ENCODE measurements at places on chromosomes 11 and 22.
A peak's percentile ranks its signal among the peaks of the same experiment; 100 is the strongest.

GRCh38 chr22:47061226-47061625 is 298.8 kb downstream of the TBC1D22A start:
- no peak for DNase-seq

- DNase-seq: no peak
Measured at GRCh38 chr11:116357784-116358544, 414.8 kb downstream of the BUD13 start.

DNA sequence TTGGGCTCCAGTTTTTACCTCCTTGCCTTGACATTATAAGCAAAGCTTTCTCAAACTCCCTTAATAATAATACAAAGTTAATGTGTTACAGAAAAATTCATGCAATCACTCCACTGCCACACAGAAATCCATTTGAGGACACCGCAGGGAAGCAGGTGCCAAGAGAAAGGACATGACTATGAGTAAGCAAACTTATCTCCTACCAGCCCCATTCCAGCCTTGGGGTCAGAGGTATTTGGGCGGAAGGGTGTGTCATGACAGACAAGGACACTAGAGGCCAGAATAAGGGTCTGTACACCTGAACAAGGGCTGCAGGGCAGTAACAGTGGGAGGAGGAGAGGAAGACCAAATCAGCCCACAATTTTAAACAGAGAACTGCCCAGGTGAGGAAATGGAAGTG is 5.9 kb downstream of the GNG3 start:
- no peak for DNase-seq

DNA sequence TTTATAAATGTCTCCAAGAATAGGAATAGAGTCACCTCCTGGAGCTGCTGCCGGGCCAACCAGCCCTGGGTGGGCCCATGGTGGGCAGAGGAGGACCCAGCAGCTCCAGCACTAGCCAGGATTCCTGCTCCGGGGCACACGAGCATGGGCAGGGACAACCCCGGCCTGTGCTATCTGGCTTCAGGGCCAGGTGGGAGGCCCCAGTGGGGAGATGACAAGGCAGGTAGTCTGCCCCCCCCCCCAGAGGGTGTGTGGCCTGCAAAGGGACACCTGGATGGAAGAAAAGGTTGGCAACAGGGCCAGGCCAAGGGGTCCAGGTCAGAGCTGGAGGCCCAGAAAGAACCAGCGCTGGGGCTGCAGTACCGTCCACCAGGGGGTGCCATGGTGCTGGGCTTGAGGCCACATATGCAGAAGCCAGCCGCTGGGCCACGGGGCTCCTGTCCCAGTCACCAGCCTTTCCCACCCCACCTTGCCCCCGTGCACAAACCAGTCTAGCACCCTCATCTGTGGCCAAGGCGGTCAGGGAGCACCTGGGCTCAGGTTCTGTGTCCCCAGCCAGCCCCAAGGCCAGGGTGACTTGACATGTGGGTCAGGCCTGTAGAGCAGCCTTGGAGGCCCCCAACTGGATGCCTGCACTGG is 3.4 kb downstream of the TSPAN32 start:
- DNase-seq: peak; percentile 47

DNA sequence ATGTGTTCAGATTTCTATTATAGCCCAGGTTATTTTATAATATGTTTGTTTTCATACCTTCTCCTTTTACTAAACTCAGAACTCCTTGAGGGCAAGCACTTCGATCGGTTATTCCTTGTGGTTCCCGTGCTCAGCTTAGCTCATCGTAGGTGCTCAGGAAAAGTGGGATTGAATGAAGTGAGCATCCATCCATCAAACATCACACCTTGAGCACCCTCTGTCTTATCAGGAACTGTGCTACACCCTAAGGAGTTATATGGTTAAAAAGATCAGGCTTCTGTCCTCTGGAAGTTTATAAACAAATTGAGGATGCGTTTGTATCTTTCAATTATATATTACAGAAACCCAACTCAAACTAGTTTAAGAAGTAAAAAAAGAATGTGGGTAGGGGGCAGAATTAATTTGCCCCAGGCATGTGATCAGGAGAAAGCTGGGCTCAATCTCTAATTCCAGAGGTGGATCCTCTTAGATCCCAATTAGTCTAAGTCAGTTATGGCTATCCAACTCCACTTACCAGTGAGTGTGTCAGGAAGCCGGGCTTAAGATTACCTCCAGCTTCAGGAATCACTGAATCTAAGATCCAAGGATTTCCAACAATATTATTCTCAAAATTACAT is 59.9 kb upstream of the RRAS2 start:
- no peak for DNase-seq

GRCh38 chr11:125075242-125075625 is 12.1 kb downstream of the SLC37A2 start:
- DNase-seq: no peak

DNA sequence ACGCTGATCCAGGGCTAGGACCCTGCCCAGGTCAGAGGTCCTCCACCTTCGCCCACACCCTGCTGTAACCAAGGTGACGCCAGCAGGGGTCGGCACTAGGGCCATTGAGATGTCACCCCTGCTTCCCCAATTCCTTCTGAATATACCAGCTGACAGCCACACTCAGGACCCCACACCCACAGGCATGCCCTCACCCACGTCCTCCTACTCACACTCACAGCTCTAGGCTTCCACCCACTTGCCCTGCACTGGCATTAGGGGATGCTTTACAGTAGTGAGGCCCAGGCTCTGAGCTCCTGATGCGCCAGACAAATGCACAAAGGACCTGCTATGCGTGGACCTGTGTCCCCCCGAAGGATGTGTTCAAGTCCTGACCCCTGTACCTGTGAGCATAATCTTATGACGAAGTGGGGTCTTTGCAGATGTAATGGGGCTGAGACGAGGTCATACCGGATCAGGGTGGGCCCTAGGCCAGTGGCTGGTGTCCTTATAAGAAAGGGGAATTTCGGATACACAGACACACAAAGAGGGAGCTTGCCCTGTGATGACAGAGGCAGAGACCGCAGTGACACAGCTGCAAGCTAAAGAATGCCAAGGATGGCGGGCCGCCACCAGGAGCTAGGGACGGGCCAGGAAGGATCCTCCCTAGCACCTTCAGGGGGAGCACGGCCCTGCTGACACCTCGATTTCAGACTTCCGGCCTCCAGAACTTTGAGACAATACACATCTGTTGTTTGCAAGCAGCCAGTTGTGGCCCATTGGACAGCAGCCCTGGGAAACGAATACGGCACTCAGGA is 11.2 kb downstream of the WNT11 start:
- no peak for DNase-seq

DNA sequence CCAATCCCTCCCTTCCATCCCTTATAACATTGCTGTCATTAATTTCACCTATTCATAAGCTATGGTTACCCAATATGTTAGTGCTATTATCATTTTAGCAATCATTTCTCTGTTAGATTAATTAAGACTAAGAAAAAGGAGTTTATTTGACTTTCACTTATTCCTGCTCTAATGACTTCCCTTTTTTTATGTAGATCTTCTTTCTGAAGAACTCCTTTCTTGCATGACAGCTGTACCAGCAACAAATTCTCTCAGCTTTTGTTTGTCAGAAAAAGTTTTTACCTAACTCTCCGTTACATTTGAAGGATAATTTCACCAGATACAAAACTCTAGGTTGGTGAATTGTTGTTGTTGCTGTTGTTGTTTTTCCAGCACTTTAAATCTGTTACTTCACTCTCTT is 28.6 kb upstream of the OR8B8 start:
- DNase-seq: no peak

GRCh38 chr11:117618982-117619355 is 178.0 kb downstream of the DSCAML1 start:
- no peak for DNase-seq

DNA sequence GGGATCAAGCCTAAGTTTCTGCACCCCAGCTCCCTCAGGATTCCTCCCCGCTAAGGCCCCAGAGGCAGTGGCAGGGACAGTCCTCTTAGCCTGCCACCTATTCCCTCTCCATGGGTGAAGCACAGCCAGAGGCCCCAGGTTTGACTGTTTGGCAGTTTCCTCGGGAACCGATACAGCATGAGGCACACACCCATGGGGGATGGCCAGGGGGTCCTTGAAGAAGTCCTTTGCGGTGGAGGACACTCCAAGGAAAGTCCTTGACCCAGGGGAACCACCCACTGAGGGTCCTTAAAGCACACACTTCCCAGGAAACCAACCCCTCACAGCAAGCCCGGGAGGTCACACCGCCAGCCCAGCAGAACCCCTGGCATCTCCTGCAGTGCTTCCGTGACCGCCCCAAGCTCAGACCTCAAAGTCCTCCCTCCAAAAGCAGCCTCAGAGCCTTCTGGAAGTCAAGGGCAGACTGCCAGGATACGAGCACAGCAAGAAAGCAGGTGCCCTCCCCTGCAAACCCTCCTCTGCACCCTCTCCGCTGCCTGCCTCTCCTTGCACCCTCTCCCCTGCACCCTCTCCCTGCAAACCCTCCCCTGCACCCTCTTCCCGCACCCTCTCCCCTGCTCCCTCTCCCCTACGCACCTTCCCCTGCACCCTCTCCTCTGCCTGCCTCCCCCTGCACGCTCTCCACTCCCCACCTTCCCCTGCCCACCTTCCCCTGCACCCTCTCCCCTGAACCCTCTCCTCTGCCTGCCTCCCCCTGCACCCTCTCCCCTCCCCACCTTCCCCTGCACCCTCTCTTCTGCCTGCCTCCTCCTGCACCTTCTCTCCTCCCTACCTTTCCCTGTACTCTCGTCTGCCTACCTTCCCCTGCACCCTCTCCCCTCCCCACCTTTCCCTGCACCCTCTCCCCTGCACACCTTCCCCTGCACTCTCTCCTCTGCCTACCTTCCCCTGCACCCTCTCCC is 1.4 kb downstream of the SIGIRR start:
- no peak for DNase-seq

DNA sequence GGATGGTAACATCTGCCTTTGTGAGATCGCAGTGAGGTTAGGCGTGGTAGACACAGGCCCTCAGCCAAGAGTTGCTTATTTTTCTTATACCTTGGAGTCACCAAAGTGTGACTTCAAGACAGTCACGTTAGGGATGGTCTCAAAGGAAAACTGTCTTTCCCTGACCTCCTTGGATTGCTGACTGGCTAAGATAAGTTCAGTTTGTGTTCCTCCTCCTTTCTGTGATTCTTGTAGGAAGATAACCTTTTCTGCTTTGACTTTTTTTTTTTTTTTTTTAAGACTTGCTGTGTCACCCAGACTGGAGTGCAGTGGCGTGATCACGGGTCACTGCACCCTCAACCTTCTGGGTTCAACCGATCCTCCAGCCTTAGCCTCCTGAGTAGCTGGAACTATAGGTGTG is 23.1 kb downstream of the TAB1 start:
- no peak for DNase-seq

- no peak for DNase-seq
Measured at GRCh38 chr11:73356979-73357860, 19.0 kb upstream of the RELT start.

DNA sequence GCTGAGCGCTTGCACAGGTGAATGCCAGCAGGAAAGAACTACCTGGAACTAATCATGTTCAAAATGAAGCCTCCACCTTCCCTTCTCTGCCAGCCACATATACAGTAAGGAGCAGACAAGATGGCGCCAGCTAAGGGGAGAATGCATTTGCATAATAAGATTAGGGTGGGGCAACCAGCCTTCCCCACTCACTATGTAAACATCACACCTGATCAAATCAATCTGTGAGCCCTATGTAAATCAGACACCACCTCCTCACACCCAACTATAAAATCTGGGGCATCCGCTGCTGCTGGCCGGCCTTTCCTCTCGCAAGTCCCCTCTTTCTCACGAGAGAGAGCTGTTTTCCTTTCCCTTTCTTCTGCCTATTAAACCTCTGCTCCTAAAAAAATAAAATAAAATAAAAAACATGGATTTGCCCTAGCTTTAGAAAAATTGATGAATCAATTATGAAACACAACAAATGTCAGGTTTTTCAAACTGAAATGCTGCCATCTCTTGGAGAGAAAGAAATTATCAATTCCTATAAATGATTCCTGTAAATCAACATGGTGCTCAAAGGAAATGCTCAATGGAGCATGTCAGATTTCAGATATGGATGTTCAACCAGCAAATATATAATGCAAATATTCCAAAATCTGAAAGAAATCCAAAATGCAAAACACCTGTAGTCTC is 108.9 kb downstream of the SGSM3 start:
- DNase-seq: no peak

Data from T-helper 22 cell (primary cell).